A549 treated with RU486 at 1 μM for 4 hours (cell line): ENCODE measurements at places on chromosomes 4 and X. TPM values are rescaled to one million over a fixed set of nuclear protein-coding genes. Genes with fewer than 3 reads are reported as not detected.

The NSG1 gene
- total RNA-seq, result 0.88 to 1.5 TPM (median 1.2 TPM) in 5 replicates

The PRRG1 gene
- 4.5 to 8.9 TPM (median 7.3 TPM) in 5 replicates for total RNA-seq

The RHOXF2B gene
- not detected in 5 replicates for total RNA-seq

The ATP8A1 gene
- 0.02 to 0.10 TPM (median 0.07 TPM) in 5 replicates for total RNA-seq

The GPR78 gene
- 0.08 to 0.19 TPM in 2 of 5 replicates, not detected in the others for total RNA-seq

The PITX2 gene
- 1.1 to 1.6 TPM (median 1.3 TPM) in 5 replicates for total RNA-seq

The PAGE2B gene
- not detected in 5 replicates for total RNA-seq
